ENCODE measurements at places on chromosomes 3 and 15.

- DNase-seq: no peak
Observed at GRCh38 chr3:136651581-136651980, 100.6 kb downstream of the STAG1 start.

GRCh38 chr3:78870484-78870883 is 897.3 kb downstream of the ROBO1 start:
- no peak for DNase-seq

DNA sequence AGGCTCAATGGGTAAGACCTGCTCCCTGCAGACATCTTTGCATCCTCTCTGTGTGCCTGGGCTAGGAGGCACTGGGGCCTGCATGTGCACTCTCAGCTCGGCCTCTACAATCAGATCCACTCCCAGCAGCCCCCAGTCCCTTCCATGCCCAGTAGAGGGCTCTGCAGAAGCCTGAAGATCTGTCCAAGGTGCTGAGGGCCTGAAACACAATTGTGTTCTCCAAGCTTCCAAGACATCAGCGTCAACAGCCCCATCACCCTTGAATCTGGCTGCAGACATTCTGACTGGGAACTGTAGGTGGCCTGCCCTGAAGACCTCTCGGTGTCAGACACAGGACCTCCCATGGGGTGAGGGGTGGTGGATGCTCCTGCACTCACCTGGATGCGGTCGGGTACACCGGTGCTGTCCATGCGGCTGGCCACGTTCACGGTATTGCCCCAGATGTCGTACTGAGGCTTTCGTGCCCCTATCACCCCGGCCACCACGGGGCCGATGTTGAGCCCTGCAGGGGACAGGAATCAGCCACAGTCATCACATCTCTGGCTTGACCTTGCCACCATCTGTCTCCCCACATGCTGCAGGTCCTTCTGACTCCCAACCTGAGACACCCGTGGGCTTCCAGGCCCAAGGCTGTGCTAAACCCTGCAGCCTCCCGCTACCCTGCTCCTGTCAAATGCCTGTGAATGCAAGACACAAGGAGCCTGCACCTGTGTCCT is 84.7 kb downstream of the SEC22A start:
- peak; percentile 85 for DNase-seq

GRCh38 chr3:129576514-129577352 is 29.7 kb downstream of the PLXND1 start:
- DNase-seq: no peak

DNA sequence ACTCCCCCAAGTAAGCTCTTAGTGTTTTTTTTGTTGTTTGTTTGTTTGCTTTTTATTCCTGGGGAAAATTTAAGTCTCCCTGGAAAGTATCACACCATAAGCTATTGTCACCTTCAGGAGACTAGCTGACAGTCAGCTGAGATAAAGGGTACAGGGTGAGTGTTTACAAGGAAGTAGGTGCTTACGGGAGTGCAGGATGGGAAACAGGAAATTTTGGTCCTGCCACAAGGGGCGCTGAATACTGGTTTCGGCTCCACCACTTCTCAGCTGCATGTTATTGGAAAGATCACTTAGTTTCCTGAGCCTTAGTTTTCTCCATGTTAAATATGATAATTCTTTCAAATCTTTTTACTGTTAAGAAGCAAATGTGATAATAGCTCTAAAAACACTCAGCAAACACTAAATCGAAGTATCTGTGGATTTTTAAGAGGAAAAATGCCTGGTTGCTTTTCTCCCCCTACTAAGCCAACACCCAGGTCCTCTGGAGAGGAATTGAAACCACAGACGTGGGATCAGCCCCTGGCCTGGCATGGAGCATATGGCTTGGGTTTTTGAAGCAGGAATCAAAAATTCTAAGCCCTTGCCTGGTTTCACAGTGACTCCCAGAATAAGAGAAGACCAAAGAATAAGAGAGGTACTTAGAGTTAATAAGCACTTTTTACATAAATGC is 90.7 kb downstream of the SCN11A start:
- peak; percentile 67 for DNase-seq

- DNase-seq: no peak
Observed at GRCh38 chr3:16150285-16150684, 24.2 kb upstream of the GALNT15 start.

DNA sequence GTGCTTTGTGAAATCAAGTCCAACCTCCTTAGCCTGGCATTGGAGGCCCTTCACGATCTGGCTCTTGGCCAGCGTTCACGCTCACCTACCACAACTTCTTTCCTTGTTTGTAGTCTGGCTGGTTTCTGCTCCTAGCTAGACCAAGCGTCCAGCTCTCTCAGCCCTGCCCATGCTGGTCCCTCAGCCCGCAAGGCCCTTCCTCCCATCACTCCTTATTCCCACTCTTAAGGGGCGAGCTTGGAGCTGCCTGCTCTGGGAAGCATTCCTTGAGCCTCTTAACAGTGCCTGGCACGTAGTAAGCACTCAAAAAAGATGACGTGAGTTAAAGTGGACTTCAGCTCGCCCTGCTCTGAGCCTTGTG is 8.7 kb downstream of the SLC6A6 start:
- no peak for DNase-seq

DNA sequence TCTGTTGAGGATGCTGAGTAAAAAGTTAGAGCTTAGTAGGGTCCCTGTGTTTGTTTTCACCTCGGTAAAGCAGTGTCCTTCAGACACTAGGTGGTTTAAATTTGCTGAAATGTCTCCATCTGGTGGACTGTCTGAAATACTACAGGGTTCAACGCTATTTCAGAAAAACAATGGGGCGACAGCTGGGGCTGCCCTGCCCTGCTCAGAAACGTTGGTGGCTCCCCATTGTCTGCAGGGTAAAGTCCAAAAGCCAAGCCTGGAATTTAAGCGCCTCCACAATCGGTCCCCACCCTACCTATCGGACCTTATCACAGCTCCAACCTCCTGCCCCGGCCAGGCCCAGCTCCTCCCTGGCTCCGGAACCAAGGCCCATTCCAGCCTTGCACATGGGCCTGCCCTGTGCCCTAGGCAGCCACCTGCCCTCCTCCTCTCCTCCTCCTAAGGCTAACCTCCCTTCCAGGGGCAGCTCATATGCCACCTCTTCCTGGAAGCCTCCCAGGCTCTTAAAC is 4.3 kb upstream of the TSEN2 start:
- DNase-seq: peak; percentile 73

DNA sequence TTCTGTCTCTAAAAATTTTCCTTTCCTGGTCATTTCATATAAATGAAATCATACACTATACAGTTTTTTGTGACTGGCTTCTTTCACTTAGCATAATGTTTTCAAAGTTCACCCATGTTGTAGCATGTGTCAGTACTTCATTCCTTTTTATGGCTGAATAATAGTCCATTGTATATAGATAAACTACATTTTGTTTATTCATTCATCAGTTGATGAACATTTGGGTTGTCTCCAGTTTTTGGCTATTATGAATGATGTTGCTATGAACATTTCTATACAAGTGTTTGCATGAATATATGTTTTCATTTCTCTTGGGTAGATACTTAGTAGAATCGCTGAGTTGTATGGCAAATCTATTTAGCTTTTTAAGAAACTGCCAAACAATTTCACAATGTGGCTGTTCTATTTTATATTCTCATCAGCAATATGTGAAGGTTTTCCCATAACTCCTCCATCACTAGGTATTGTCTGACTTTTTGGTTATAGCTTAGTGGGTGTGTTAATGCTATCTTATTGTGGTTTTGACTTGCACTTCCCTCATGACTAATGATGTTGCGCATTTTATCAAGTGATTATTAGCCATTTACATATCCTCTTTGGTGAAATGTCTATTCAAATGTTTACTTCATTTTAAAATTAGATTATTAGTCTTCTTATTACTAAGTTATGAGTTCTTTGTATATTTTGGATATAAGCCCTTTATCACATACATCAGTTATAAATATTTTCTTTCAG is 21.7 kb upstream of the AP4E1 start:
- DNase-seq: no peak

DNA sequence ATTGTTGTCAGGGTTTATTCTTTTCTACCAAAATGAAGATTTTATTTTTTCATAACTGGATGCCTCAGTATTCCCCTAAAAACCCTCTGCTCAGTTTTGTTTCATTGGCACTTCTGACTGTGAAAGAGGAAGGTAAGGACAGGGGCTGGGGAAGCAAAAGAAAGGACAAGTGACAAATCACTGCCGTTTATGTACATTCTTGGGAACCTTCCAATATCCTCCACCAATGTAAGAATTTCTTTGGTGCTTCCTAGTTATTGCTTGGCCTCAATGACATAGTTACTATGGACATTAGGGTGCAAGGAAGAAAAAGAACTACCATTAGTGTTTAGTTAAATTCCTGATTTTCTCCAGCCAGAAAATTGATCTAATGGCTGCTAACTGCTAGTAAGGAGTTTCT is 131.0 kb upstream of the C15orf61 start:
- DNase-seq: no peak

GRCh38 chr15:92418864-92419263 is 25.2 kb downstream of the ST8SIA2 start:
- no peak for DNase-seq

- peak; percentile 7 for DNase-seq
Observed at GRCh38 chr3:59607656-59608055, 557.8 kb upstream of the CFAP20DC start.
